Uterine smooth muscle cell (primary cell): ENCODE measurements at places on chromosomes 12 and 14. TPM values are rescaled to one million over a fixed set of nuclear protein-coding genes. Genes with fewer than 3 reads are reported as not detected.

PHETA1 gene
- 7.7 and 9.0 TPM in 2 replicates for total RNA-seq

MYBPC1 gene
- total RNA-seq, result not detected in 2 replicates

GLIPR1 gene
- total RNA-seq, result 79.2 and 115 TPM in 2 replicates

AHNAK2 gene
- total RNA-seq, result 91.9 and 197 TPM in 2 replicates

FGF6 gene
- not detected in 2 replicates for total RNA-seq

CD163 gene
- not detected in 2 replicates for total RNA-seq

GALNT6 gene
- 37.9 and 52.3 TPM in 2 replicates for total RNA-seq

ZNF891 gene
- total RNA-seq, result 1.00 and 1.4 TPM in 2 replicates

VEZT gene
- 67.7 and 74.6 TPM in 2 replicates for total RNA-seq

CCDC175 gene
- not detected in 2 replicates for total RNA-seq

CLEC4C gene
- not detected in 2 replicates for total RNA-seq
